ENCODE measurements at places on chromosomes 7 and 10.

DNA sequence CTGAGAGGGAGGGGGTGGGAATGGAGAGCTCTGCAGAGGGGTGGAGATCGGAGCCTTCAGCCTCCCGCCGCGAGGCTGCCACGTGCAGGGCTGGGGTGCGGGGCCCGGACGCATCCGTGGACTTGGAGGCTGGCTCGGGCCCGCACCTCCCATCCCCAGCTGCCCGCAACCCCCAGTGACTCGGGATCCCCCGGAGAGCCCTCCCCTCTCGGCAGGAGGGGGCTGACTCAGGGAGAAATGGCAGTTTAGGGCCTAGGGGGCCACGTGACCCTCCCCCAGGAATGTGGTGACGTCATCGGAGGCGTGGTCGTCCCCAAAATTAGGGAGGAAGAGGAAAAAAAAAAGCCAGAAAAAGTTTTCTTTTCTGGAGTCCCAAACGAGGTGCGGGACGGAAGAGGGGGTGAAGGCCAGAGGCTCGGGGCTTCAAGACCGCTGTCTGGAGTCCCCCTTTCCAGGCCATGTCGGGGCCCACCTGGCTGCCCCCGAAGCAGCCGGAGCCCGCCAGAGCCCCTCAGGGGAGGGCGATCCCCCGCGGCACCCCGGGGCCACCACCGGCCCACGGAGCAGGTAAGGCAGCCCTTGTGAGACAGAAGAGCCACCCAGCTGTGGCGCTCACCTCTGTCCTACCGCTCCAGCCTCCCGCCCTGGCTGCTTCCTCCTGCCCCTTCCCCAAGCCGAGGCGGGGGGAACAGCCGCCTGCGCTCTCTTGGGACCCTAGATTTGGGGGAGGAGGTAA lies at the start of gene TRIP6:
TRIP6 (plus strand) TSS at position 348 of the 736 bp plus-strand sequence; CDS start at position 459, 111 bp downstream.
- peak; percentile 67 for DNase-seq

DNA sequence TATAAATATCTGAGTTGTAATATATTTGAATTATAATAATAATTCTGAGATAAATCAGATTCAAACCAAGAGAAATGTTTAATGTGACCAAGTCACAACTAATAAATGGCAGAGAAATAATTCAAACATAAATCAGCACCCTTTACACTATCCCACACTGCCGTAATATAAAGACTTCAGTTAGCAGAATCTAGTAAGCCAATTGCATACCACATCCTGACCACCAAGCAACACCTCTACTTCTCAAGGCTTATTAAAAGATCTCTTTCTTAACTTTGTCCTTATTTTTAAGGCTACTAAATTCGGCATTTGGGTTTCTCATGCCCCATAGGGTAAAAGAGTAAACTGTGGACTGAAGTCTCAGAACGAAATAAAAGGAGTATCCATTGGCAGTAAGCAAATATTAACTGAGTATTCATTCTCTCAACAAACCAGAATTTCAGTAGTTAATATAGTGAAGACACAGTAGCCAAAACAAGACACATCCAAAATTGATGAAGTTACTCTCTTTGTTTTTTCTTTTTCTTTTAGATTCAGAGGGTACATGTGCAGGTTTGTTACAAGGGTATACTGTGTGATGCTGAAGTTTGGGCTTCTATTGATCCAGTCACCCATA lies 14.8 kb downstream of the ACBD5 start:
- DNase-seq, result no peak

DNA sequence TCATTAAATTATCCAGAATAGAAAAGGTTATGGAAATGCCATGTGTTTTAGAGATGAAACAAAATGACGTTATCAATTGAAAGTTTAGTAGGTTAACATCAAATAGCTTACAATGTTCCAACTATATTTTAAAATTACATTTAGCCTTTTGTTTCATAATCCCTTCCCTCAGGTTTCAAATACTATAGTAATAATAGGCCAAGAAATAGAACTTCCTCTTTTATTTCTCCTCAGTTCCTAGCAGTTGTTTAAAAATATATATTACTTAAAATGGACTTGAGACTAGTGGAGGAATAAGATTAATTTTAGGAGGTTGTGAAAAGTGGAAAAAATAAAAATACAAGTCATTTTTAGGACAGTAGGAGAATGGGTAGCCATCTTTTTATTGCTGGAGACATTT lies 16.4 kb upstream of the PDSS1 start:
- no peak for DNase-seq

- DNase-seq, result no peak
These were observed 675.2 kb upstream of the GALNT17 start for GRCh38 chr7:70456719-70457118.

DNA sequence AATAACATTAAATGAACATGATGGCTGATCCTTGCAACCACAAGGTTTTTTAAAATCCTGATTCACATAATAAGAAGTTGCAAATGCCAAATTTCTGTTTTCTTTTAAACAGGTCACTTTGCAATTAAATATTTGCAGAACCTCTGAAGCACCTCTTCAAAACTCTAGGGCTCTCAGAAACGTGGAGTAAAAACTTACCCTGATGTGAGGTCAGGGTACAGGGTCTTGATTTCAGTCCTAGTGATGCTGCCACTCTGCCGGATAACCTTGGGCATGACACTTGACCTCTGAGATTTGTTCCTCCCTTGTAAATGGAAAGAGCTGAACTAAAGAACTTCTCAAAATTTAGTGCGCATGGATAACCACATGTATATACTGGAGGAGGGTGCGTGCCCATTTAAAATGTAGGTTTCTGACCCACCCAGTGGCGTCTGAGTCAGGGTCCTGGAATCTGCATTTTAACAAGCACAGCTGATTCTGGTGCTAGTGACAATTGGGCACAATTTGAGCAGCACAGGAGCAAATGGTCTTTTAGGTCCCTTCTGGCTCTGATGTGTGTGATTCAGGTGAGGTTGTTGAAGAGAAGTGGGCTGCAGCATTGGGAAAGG lies 35.5 kb upstream of the TNPO3 start:
- DNase-seq, result no peak

- DNase-seq, result no peak
These were observed 1.2 kb downstream of the CLDN3 start for GRCh38 chr7:73768641-73769480.

GRCh38 chr10:117646718-117647117 lies 104.2 kb downstream of the EMX2 start:
- no peak for DNase-seq

GRCh38 chr7:22931011-22931410 lies 82.9 kb downstream of the HYCC1 start:
- no peak for DNase-seq

DNA sequence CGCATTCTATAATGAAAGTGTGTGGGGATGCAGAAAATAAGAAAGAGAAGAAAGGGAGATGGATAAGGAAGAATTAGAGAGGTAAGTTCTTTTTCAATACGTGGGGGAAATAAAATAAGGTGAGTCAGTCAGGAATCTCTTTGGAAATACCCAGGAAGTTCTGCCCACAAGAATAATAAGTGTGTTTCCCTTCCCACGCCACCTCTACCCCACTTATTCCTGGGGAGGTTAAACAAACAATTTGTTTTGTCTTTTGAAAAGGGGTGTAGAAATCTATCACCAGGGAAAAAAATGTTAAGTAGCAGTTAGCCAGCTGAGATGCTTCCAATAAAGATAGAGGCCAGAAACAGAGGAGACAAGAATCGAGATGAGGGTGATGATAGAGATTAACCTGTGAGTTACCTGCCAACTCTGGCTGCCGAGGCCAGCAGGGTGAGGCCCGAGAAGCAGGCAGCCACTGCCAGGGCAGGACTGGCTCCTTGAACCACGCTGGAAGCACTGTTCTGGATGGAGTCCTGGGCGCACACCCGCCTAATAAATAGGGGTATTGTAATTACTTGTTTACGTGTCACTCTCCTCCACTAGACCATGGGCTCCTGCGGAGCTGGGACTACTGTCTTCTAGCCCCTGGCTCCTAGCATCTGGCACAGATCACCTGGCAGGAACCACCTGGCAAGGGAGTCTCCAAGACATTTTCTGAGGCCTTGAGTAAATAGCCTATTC lies 191.3 kb downstream of the FGFR2 start:
- DNase-seq, result no peak

DNA sequence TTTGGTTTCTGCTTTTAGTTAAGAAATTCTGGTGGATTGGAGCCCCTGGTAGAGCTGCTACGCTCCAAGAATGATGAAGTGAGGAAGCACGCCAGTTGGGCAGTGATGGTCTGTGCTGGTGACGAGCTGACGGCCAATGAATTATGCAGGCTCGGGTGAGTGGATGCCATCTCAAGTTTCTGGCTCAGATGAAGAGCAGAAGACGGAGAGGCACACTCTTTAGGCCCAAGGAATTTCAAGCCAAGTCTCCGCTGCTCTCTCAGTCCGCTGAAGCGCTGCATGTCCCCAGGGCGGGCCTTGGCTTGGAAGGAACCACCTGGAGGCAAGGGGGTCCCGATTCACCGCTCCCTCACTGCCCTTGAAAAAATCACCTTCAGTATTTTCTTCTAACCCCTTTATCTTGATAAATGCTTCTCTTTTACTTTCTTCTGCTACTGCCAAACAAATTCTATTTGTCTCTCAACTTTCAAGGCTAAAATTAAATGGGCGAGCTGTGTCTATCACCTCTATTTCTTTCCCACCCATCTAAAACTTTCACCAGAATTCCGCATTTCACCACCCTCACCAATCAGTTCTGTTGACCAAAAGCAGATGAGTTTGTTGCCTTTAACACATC lies 74.2 kb downstream of the ARMC3 start:
- DNase-seq, result no peak

- DNase-seq, result no peak
These were observed 16.0 kb downstream of the GATA3 start for GRCh38 chr10:8070440-8070839.

DNA sequence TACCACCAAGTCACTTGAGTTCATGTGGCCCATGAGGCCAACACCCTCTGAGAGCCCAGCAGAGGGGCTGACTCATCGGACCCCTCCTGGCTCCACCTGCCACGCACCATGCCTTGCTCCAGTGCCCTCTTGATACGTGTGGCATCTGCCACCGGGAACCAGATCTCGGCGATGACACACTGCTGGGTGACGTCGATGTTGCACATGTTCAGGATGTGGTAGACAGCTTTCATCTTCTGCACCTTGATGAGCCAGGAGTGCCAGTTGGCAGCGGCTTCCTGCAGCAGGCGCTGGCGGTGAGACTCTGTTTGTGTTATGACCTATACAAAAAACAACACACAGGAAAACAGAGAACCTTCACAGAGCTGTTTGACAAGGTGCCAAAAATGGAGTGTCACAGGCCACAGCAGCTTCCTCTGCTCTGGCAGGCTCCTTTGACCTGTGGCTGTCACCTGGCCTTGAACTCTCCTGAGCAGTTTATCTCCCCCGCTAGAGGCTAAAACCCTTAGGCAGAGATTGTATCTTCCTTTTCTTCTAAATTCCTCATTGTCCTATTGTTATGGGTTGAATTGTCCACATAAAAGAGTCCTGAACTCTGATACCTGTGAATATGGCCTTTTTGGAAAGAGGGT lies 45.2 kb upstream of the TMEM213 start:
- no peak for DNase-seq

- DNase-seq, result no peak
These were observed 17.9 kb downstream of the C10orf67 start for GRCh38 chr10:23326544-23327307.

- DNase-seq, result no peak
These were observed 68.5 kb upstream of the SVIL start for GRCh38 chr10:29703271-29703670.

GRCh38 chr10:11045487-11045886 lies 27.8 kb downstream of the CELF2 start:
- DNase-seq, result no peak

DNA sequence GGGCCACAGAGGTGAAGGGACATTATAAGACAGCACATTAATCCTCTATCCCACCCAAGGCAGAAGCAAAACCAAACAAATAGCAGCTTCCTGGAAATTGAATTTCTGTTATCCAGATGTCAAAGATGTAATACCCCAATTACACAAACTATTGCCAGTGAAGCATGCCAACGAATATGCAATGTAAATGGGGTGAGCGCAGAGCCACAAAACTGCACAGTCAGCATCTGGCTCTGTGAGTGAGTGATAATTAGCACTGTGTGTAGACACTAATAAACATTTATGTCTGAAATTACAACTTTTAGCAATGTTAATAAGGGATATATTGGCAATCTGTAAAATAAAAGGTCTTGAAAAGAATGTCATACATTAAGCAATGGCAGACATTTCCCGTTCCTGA lies 3.2 kb downstream of the BEND7 start:
- DNase-seq, result no peak

- no peak for DNase-seq
These were observed 55.0 kb upstream of the VWDE start for GRCh38 chr7:12458520-12459131.

- no peak for DNase-seq
These were observed 6.6 kb downstream of the GCC1 start for GRCh38 chr7:127578711-127579275.

GRCh38 chr7:106183952-106184351 lies 71.8 kb upstream of the SYPL1 start:
- DNase-seq, result no peak

GRCh38 chr7:7576344-7576743 lies 9.7 kb downstream of the MIOS start:
- no peak for DNase-seq
